ENCODE measurements at places on chromosomes 5 and 9.

GRCh38 chr9:83598487-83598886 is 24.5 kb upstream of the IDNK start:
- peak; percentile 29 for DNase-seq

GRCh38 chr9:122090981-122091380 is 2.1 kb downstream of the TTLL11 start:
- DNase-seq = no peak

DNA sequence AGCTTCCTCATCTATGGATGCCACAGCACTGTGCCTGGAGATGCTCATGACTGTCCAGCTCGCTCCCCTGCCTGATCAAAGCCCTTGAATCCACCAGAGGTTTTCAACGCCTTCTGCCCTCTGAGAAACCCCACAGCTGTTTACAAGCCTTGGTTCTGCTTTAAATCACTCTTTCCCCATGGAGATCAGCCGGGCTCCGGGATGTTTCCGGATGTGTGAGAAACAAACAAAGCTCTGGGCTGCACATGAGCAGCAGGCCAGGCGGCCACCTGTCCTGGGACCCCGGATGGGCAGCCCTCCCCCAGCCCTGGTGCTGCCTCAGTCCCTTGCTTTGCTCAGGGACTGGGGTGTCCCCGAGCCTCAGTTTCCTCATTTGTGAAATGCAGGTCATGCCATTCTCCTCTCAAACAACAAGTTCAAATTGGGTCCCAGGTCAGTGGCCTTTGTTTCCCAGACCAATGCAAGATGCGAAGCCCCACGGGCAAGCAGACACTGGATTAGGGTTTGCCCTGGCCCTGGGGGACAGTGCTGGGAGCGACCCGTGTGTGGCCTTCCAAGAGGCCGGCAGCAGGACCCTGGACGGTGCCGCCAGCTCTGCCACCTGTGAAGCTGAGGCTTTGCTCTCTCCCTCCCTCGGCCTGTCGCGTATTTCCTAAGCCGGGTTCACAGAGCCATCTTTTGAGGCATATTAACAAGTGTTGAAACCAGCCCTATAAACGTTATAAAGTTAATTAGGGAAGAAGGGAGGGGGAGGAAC is 42.4 kb upstream of the PHYKPL start:
- no peak for DNase-seq

- DNase-seq = peak; percentile 48
These were observed 1.4 kb downstream of the SLC36A2 start for GRCh38 chr5:151345808-151346478.

DNA sequence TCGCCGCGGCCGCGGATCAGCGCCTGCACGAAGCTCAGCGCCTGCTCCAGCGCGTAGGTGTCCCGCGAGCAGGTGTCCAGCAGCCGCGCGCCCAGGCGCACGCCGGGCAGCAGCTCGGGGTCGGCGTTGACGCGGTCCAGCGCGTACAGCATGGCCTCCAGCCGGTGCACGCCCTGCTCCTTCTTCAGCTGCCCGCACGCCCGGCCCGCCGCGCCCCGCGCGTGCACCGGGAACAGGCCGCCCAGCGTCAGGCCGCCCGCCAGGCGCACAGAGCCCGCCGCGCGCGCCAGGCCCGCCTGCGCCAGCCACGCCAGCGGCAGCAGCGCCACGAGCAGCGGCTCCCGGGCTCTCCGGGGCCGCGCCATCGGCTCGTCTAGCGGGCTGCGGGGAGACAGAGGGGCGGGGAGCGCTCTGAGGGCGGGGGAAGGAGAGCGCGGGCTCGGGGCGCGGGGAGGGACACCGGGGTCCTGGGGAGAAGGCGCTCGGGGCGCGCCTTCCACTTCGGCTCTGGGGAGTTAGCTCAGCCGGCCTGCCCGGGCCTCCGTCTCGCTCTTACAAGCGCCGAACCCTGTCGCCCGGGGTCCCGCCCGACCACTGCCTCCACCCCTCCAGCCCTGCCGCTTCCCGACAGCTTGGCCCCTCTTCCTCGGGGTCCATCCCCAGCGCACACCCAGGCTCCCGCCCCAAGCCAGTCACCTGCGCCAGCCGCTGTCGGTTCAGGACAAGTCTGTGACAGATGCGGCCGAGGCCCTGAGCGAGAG is at the start of gene GRM6:
GRM6 (minus strand) TSS at position 741 of the 761 bp plus-strand sequence; CDS start at position 365, 376 bp downstream.
- no peak for DNase-seq

- DNase-seq = no peak
These were observed 410.8 kb downstream of the CETN3 start for GRCh38 chr5:89998519-89999305.

- DNase-seq = no peak
These were observed 161.2 kb downstream of the C9orf50 start for GRCh38 chr9:129459547-129460322.

GRCh38 chr9:79279356-79279755 is 292.4 kb upstream of the TLE4 start:
- peak; percentile 17 for DNase-seq

- DNase-seq = peak; percentile 97
These were observed 54.1 kb downstream of the PWWP2A start for GRCh38 chr5:160064995-160065614.

GRCh38 chr5:150648294-150649107 is 8.0 kb downstream of the SYNPO start:
- DNase-seq = no peak

DNA sequence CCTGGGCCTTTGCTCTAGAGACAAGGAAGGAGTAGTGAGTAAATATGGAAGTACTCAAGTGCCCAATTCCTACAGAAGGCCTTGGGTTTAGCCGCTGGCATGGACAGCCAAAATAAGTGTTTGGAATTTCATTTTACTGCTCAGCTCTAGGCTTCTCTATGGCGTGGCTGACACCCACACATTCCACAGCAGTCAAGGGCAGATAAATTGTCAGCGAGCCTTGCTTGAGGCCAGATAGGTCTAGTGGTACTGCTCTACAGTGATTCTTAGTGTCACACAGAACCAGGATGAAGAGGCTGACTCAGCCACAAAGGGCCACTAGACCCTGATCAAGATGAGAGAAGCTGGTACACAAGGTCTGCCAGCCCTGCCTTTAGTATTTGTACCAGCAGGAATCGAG is 111.0 kb upstream of the NFIB start:
- DNase-seq = no peak

GRCh38 chr5:5416733-5417132 is 5.7 kb upstream of the ICE1 start:
- no peak for DNase-seq

- DNase-seq = no peak
These were observed 63.9 kb downstream of the PPARGC1B start for GRCh38 chr5:149794041-149794440.

DNA sequence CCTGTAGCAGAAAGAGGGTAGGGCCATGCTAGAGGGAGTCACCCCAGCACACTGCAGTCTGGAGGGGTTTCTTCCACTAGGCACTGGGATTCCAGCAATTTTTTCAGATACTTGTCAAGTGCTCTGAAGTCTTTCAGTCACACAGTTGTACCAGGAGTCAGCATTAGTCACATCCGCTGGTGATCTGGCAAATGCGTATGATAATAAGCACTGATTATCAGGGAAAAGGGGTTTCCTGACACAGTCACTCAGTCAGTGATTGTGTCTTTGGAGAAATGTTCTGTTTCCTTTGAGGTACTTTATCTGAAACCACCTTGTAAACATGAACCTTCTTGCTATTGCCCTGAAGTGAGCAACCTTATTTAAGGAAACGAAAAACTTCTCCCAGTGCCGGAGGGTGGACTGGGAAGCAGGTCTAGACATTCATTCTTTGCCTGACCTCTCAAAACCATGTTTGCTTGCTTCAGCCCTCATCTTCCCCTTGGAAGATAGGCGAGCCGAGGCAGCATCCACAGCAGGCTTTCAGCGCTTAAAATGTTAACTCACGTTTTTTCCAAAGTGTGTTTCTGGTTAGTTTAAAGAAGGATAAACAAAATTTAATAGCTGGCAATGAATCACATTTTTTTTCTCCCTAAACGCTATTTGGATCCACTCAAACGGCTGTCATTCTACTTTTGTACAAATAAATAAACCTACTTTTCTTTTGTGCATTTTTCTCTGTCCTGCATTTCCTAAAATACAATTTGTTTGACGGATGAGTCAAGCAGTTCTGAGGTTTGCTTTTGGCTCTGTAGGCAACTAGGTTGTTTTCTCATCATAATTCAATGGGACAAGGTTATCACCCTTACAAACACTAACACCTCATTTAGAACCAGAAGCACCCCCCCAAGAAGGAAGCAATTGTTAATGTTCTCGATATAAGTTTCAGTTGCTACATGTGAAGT is 77.7 kb downstream of the FOXD1 start:
- DNase-seq = peak; percentile 96

DNA sequence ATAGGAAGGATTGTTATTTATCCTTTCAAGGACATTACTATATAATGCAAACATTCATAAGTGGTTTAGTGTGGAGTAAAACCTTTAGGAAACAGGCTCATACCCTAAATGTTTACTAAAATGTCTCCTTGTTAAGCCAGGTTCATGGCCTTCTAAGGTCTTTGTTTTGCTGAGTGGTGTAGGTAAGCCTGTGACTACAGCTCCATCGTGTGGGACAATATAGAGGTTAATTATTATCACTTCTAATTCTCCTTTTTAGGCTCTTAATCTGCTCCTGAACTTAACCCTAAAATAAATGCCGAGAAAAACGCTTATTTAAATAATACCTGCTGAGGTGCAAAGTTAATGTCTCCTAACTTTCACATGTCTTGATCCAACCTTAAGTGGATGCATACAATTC is 43.8 kb downstream of the SPINK5 start:
- peak; percentile 61 for DNase-seq

DNA sequence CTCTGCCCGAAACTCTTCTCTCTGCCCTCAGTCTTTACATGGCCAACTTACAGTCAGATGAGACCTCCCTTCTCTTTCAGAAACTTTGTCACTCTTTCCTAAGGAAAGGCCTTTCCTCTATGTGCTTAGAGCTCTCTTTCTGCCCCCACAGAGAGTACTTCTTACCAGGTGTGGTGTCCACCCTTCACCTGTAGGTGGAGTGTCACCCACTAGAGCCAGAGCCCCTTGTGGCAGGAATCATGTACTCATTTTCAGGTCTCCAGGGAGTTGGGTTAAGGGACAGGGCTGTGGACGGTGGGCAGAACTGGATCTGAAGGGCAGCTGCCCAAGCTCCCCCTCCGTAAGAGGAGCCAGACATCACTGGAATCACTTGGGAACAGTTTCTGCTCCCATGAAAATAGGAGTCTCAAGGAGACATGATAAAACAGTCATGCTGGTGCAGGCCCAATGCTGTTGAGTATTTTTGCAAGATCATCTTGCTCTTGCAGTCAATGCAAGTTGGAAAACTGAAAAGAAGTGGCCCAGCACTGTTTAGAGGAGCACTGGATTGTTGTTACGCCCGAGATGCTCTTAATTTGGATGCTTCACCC is 436.7 kb downstream of the ZSWIM6 start:
- DNase-seq = peak; percentile 73

GRCh38 chr5:52956915-52957747 is 32.0 kb upstream of the ITGA2 start:
- DNase-seq = no peak

DNA sequence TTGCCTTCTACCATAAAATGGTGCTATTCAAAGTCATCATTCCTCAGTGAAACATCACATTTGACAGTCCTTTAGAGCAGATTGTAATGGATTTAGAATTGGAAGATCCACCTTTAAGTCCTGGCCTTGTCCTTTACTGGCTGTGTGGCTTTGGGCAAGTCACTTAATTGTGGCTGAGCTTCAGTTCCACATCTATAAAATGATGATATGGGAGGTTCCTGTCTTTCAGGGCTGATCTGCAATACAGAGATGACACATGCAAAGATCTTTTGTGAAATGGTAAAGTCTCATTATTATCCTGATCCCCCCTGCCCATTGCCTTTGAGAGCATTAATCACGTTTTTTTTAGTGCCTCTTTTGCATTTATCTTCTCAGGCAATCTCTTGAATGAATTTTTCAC is 58.2 kb downstream of the ZFAND5 start:
- no peak for DNase-seq

DNA sequence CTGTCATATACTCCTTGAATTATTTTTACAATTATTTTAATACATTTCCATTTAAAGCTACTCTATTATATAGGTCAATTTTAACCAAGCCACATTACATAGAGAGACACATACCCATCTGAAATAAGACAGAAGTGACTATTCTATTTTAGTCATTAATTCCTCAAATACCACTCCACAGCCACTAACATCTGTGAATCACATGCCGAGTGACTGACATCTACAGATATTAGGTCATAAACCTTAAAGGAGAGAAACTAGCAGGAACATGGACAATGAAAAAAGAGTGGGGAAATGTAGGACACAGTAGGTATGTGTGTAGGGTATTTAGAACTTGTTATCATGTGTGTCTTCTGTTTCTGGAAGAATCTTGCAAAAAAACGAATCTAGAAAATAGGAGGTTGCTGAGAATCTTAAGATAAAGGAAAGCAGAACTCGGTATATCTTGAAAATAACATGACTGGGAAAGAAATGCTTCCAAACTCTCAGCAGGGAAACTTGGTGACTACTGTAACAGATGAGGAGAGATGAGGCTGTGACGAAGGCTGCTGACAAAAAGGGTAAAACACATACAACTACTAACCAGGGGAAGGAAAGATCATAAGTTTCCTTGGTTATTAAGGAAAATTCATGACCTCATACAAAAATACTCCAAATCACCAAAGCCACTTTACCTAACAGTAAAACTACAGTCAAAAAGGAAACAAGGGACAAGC is 84.6 kb downstream of the PLPP1 start:
- DNase-seq = peak; percentile 23
